ENCODE measurements at places on chromosomes 4 and X.
A peak's percentile ranks its signal among the peaks of the same experiment; 100 is the strongest.

- no peak for DNase-seq
Measured at GRCh38 chr4:19729886-19730651, 521.6 kb upstream of the SLIT2 start.

DNA sequence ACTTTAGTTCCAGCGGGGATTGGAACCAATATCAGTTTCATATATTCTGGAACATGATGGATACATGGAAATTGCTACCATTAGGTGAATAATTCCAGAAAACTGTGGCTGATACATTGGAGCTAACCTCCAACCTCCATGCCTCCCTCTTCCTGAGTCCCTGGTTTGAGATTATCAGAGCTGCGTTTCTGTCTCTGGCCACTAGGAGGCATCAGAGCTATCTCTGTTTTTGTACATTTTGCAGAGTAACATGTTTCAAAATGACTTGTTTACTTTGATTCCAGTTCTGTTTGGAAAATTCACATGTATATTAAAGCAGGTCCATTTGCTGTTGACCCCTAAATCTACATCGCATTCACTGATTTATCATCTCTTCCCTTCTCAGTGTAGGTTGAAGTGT, 2.4 kb upstream of the RAB40AL start:
- peak; percentile 29 for DNase-seq

DNA sequence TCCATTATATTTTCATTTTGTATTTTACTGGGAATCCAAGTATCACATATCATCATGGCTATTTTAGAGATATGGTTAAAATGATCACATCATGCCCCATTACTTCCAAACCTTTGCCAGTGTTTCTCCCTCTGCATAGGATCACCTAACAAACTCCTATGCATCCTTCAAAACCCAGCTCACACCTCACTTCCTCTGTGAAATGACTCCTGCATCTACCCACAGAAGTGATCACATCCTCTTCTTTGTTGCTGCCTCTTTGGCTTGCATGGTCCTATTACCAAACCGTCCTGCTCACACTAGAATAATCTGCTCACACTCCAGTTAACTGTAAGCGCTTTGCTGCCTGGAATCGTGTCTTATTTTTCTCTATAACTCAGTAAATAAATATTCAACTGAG, 74.7 kb upstream of the C4orf50 start:
- no peak for DNase-seq

GRCh38 chr4:26821677-26822503, 38.8 kb upstream of the STIM2 start:
- peak; percentile 10 for DNase-seq

DNA sequence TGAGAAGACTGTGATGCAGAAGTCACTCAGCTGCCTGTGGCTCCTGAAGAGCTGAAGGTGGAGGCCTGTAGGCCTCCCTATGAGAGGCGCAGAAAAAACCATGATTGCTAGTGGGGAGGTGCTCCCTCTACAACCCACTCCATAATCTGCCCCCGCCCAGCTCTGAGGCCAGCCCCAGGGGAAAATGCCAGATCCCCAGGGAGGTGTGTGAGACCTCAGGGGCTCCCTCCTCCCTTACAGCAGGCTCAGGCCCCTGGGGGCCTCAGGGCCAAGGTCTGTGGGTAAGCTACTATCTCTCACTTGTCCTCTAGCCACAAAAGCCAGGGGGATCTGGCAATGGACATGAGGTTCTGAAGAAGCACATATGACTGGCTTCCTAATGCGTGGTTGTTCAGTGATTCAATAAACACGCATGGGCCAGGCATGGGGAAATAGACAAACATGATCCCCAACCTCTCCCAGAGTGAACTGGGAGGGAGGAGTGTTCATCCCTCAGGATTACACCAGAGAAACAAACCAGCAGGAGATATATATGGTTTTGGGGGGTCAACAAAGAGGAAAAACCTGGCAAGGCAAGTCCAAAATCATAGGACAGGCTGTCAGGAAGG, 51.0 kb upstream of the MTM1 start:
- DNase-seq: no peak

GRCh38 chr4:145623831-145624230, 4.6 kb downstream of the MMAA start:
- no peak for DNase-seq

DNA sequence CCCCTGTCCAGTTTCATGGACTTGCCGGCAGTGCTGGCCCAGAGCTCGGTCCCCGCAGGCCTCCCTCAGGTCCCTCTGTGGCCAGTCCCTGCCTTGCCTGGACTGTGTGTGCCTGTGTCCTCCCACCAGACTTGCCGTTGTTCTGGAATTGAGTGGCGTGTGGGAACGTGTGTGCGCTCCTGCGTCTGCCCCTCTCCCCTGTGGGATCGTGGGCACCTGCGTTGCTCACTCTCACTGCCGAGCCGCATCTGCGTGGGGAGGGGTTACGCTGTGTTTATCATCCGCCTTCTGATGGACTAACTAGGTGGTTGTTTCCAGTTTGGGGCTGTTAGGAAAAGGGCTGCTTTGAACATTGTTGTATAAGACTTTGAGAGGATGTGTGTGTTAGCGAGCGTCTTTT, 21.2 kb downstream of the PCGF3 start:
- DNase-seq: no peak

DNA sequence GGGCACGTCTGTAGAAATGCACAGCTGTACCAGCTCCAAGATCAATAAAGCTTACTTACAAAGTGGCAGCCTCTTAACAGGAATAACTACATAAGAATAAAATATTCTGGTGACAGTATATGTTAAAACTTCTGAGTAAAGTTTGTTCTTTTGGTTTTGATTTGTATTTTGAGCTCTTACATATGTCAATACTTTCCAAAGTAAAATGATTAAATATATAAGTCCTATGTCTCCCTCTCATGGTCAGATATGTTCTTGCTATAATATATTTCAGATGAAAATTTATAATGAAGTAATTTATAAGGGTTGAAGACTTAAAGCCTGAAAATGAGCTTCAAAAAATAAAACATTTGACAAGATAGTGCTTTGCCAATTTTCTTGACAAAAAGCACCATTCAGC, 254.4 kb downstream of the NPFFR2 start:
- DNase-seq: no peak

GRCh38 chrX:17860179-17860780, 818 bp downstream of the RAI2 start:
- peak; percentile 49 for DNase-seq

- DNase-seq: peak; percentile 72
Measured at GRCh38 chr4:1746265-1746691, 25.0 kb downstream of the TACC3 start.

DNA sequence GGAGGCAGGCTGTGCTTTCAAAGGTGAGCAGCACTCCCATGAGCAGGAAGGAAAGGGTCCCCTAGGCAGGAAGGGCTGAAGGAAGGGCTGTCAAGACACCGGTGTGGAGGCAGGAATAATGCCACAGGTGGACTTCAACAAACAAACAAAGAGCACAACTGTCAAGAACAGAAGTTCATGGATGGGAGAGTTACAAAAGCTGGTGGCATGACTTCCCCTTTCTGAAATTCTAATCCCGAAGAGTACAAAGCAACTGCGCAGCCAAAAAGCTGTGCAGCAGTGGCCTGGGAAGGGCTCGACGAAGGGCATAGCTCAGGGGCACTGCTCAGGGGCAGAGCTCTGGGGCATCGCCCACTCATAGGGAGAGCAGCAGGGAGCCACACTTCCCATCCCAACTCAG, 582.3 kb upstream of the DIPK2B start:
- DNase-seq: no peak

- no peak for DNase-seq
Measured at GRCh38 chrX:132876523-132877338, 81.7 kb downstream of the HS6ST2 start.

GRCh38 chr4:2591189-2591588, 54.7 kb downstream of the FAM193A start:
- no peak for DNase-seq

DNA sequence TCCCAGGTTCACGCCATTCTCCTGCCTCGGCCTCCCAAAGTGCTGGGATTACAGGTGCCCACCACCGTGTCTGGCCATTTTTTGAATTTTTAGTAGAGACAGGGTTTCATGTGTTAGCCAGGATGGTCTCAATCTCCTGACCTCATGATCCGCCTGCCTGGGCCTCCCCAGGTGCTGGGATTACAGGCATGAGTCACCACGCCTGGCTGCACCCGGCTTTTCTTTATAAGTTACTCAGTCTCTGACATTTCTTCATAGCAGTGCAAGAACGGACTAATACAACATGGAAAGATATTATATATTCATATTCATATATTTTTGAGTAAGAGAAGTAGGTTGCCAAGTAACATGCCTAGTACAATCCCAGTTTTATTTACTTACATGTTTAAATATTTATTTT, 22.9 kb downstream of the SHROOM3 start:
- DNase-seq: no peak

DNA sequence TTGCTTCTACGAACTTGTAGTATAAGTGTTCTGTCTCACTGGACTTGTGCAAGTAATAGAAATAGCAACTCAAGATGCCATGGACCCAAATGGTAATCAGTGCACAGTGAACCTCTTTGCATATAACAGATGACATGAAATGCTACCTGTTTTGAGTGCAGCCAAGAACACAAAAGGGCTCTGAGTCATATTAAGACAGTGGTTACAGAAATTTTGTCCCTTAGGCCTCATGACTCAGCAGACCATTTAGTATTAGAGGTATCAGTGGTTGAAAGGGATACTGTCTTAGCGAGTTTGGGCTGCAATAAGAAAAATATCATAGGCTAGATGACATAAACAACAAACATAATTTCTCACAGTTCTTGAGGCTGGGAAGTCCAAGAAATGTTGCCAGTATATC, 502.9 kb upstream of the PCDH10 start:
- DNase-seq: no peak

GRCh38 chrX:67613366-67613765, 69.5 kb downstream of the AR start:
- DNase-seq: no peak

DNA sequence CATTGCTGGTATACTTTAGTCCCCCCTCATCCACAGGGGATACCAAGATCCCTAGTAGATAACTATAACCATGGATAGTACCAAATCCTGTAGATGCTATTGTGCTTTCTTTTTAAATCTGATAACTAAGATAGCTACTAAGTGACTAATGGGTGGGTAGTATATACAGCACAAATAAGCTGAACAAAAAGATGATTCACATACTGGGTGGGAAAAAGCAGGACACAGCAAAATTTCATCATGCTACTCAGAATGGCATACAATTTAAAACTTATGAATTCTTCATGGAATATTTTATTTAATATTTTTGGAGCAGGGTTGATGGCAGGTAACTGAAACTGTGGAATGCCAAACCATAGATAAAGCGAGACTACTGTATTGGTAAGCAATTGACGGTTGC, 161.6 kb downstream of the IL15 start:
- no peak for DNase-seq

- DNase-seq: no peak
Measured at GRCh38 chr4:44494810-44495701, 46.4 kb upstream of the KCTD8 start.

- no peak for DNase-seq
Measured at GRCh38 chr4:21451032-21451431, 497.5 kb downstream of the KCNIP4 start.

DNA sequence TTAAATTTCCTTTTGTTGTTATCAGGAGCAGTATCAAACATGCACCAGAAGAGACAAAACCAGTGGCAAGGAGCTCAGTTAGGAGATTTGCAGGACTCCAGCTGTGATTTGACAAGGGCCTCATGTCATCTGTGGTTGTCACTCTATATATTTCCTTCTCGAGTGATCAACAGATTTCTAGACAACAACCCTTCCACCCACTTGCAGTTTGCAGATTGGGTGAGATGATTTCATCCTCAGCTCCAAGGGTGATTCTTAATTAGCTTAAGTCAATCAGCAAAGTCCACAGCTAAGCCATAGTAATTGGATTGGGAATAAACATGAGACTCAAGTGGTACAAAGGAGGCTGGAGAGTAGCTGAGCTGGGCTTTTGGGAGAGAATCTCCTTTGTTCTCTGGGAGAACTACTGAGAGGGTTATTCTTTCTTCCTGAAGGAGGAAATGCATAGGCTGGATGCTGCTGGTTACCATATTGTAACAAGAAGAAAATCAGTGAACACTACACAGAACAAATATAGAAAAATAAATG, 192.8 kb downstream of the PPARGC1A start:
- DNase-seq: no peak

DNA sequence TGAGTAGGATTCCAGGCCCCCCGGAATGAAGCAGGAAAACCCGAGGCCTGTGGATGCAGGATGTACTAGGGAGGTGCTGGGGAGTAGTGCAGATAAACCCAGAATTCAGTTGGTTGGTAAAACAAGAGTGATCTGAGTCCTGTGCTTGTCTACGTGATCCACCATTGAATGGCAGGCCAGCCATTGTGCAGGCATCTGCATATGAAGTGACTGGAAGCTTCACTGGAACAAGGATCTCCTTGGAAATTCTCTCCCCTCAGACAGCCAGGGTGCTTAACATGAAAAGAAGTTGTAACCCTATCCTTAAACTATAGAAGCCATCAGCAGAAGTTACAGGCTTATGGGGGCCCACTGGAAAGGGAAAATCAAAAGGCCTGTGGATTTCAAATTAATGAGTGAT, 656 bp upstream of the GSPT2 start:
- DNase-seq: no peak

GRCh38 chr4:154222875-154223274, 268.7 kb downstream of the DCHS2 start:
- no peak for DNase-seq

DNA sequence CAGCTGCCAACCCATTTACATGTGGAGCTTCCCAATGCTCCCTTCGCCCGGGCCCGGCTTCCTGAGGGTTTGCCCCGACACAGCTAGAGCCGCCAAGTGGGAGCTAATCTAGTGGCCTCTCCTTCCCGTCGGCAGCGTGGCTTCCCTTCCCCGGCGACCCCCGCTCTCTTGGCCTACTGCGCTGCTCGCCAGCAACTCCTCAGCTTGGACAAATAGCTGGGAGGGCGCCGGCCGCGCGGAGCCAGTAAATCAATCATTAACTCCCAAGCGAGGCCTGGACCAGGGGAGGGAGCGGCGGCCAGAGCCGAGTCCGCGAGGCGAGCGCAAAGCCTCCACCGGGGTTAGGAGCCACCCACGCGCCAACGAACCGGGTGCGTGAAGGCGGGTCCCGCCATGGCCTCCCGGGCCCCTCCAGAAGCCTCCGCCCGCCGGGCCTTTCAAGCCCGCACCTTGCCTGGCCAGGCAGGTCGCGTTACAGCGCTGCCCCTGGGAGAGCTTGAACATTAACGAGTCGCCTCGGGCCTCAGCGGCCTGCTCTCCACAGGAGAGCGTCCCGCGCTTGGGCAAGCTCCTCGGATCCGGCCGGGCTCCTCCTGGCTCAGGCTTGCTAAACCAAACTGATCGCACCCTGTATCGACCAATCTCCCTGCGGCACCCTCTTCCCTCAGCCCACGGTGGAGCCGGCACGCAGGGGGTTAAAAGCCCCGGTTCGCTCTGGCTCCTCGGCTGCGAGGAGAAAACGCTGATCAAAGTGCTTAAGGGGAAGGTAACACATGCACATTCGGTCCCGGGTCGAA, 10.6 kb upstream of the BCOR start:
- DNase-seq: peak; percentile 76

- no peak for DNase-seq
Measured at GRCh38 chr4:147960971-147961370, 229.1 kb downstream of the ARHGAP10 start.

- DNase-seq: no peak
Measured at GRCh38 chrX:72095370-72095769, 36.3 kb downstream of the RTL5 start.

- DNase-seq: peak; percentile 69
Measured at GRCh38 chrX:40172401-40173142, 74.8 kb upstream of the BCOR start.

- DNase-seq: no peak
Measured at GRCh38 chrX:24245202-24245601, 68.7 kb downstream of the SUPT20HL2 start.

- peak; percentile 70 for DNase-seq
Measured at GRCh38 chrX:40278340-40279090, 180.8 kb upstream of the BCOR start.

Measured in NCI-H69 (cell line).